ENCODE measurements at places on chromosomes 1 and 21. TPM values are rescaled to one million over a fixed set of nuclear protein-coding genes. Genes with fewer than 3 reads are reported as not detected.

Gene FCER1G
- polyA plus RNA-seq, result 35.9 TPM

Gene AMY1B
- polyA plus RNA-seq, result not detected

Gene PTGER3
- polyA plus RNA-seq, result 8.1 TPM

Gene CFHR1
- 0.16 TPM for polyA plus RNA-seq

Gene CELSR2
- polyA plus RNA-seq, result 11.3 TPM

Gene LCE2C
- polyA plus RNA-seq, result not detected

Gene NCMAP
- polyA plus RNA-seq, result 10.9 TPM

Gene OR2C3
- polyA plus RNA-seq, result 0.10 TPM

Gene CACNA1S
- polyA plus RNA-seq, result 0.15 TPM

Gene ANKRD13C
- 19.0 TPM for polyA plus RNA-seq

Gene SLC9C2
- polyA plus RNA-seq, result 0.06 TPM

Gene NBPF4
- polyA plus RNA-seq, result not detected
